ENCODE measurements at places on chromosomes 5 and 9. TPM values are rescaled to one million over a fixed set of nuclear protein-coding genes. Genes with fewer than 3 reads are reported as not detected.

DNA sequence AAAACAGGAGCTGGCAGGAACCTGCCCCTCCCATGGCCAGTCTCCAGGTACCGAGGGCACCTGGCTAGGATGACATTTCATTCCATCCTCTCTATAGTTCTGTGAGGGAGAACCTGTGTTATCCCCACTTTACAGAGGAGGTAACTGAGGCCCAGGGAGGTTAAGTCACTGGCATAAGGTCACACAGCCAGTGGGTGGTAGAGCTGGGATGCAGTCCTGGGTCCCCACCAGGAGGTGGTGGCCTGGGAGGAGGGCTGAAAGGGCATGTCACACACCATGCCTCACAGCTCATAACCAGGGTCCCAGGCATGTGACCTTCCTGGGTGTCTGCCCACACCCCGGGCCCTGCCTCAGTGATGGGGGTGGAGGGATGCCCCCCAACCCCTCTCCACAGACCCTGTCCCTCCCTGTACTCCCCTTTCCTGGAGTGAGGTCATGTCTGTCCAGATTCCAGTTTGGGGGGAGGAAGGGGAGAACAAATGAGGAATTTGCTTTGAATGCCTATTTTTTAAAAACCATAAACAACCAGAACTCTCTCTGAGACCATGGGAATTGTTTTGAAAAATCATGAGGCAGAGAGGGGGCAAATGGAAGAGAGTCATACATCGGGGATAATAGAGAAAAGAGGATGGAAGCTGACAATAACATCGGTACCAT is 77.7 kb upstream of the STXBP1 start:
- H3K36me3 ChIP-seq = no peaks in the 10 kb centered on the region
- H3K27ac ChIP-seq = no peak overlapping the region
- H3K4me3 ChIP-seq = no peak overlapping the region
- DNase-seq = no peak
- H3K4me1 ChIP-seq = no peaks in the 10 kb centered on the region

GRCh38 chr5:98064118-98064685 is 709.3 kb upstream of the RGMB start:
- no peaks in the 10 kb centered on the region for H3K36me3 ChIP-seq
- H3K4me3 ChIP-seq = no peak overlapping the region
- H3K27ac ChIP-seq = no peak overlapping the region
- H3K27me3 ChIP-seq = no peaks in the 10 kb centered on the region

DNA sequence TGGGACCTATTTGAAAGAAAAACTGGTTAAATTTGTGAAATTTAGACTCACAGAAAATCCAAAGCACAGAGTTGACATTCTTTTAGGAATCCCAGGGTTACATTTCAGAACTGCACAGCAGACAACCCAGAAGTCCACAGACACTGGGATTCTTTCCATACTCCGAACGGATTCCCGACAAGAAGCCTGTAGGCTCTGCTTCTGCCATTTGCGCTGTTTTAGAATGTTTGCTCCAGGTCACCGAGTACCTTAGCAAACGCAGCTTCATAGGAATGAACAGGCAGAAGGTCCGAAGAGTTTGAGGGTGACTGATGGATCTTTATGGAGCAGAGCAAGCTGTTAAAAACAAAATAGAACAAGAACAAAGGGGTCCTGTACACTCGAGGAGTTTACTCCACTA is 84.5 kb upstream of the NFIB start:
- H3K36me3 ChIP-seq = no peaks in the 10 kb centered on the region
- no peaks in the 10 kb centered on the region for H3K4me1 ChIP-seq
- no peak overlapping the region for H3K4me3 ChIP-seq
- no peaks in the 10 kb centered on the region for H3K27me3 ChIP-seq
- DNase-seq = no peak

DNA sequence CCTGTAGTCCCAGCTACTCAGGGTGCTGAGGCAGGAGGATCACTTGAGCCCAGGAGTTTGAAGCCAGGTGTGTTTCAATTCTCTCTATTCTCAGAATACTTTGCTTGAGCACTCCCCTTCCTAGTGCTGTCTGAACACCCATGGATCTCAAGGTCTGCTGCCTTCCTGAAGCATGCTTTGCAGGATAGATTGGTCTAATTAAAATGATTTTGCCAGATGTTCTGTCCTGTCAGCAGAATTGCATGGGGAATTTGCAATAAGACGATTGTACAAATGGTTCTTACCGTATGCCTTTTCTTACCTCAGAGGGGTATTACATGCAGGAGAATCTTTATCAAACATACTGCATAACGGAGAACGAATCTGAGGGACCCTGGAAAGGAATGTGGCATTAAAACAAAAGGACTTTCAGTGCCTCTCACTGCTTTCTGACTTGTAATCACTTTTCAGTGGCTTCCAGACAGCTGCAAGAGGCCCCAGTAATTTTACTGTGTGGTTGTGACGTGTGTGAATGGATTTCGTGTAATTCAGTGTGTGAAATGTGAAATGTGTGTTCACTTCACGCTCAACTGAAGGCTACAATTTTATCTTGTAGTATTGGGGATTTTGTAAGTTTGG is 587.2 kb upstream of the SEMA6A start:
- no peaks in the 10 kb centered on the region for H3K27me3 ChIP-seq
- no peak overlapping the region for H3K4me3 ChIP-seq
- no peak for DNase-seq
- H3K4me1 ChIP-seq = no peaks in the 10 kb centered on the region

DNA sequence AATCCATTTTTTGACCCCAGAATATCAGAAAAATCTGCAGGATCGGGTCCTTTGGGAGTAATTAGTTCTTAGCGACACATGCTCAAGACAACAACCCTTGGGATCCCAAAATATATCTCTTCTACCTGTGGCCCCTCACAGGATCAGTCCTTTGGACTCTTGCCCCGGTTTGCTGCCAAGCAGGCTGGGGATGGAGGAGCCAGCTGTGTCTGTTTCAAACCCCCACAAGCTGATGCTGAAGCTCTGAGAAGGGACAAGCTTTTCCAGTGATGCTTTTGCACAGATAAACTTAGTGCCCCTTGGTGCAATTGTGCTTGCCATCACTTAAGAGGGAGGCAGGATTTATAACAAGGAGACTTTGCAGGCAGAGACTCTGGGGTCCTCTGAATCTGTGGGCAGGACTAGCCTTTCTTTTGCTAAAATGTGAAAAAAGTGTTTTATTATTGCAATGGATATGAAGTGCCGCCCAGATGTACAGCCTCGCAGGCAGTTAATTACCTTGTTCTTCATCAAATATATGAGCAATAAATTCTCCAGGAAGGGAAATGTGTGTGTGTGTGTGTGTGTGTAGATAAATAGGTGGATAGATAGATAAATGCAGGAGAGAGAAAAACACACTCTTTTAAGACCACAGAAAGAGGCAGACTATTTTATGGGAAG is 9.6 kb upstream of the LHX2 start:
- H3K4me3 ChIP-seq = no peak overlapping the region
- peaks cover 30% of the 10 kb centered on the region for H3K4me1 ChIP-seq
- peaks cover 12% of the 10 kb centered on the region for H3K36me3 ChIP-seq
- H3K27me3 ChIP-seq = peaks cover 73% of the 10 kb centered on the region
- DNase-seq = peak; percentile 47

DNA sequence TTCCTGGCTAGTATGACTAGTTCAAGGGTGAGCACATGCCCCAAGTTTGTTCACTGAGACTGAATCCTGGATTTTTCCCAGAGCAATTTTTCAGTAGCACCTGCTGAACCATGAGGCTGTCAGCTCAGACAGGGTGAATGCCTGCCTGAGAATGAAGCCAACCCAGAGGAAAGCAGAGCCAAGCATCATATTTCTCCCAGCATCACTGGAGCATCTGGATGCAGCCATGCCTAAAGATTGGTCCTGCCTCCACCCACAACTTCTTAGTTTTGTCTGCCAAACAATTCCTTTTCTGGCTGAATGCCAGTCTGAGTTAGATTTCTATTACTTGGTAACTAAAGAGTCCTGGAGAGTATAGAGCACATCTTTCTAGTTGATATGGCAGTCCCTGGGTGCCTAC is 343.6 kb downstream of the CSNK1G3 start:
- no peaks in the 10 kb centered on the region for H3K4me1 ChIP-seq
- peaks cover 7% of the 10 kb centered on the region for H3K36me3 ChIP-seq
- DNase-seq = no peak

- no peaks in the 10 kb centered on the region for H3K36me3 ChIP-seq
- H3K4me3 ChIP-seq = no peak overlapping the region
- no peak overlapping the region for H3K27ac ChIP-seq
- H3K4me1 ChIP-seq = no peaks in the 10 kb centered on the region
- no peak for DNase-seq
- peaks cover 7% of the 10 kb centered on the region for H3K27me3 ChIP-seq
Measured at GRCh38 chr9:16247188-16247875, 623.1 kb downstream of the BNC2 start.

DNA sequence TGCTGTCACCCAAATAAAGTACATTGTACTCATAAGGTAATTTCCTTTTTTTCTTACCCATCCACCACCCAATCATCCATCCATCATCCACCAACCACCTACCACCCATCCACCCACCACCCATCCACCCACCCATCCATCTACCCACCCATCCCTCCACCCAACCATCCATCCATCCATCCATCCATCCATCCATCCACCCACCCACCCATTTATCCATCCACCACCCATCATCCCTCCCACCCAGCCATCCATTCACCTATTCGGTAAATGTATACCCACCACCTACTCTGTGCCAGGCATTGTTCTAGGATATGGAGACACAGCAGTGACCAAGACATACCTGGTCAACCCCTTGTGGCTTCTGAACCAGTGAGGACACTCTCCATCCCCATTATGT is 25.1 kb downstream of the MGAT1 start:
- H3K27me3 ChIP-seq = peaks cover 6% of the 10 kb centered on the region
- DNase-seq = no peak

- no peak for DNase-seq
- no peak overlapping the region for H3K4me3 ChIP-seq
- no peak overlapping the region for H3K27ac ChIP-seq
- H3K4me1 ChIP-seq = peaks cover 4% of the 10 kb centered on the region
- H3K36me3 ChIP-seq = peaks cover 34% of the 10 kb centered on the region
Measured at GRCh38 chr9:121160025-121160424, 41.6 kb downstream of the RAB14 start.

DNA sequence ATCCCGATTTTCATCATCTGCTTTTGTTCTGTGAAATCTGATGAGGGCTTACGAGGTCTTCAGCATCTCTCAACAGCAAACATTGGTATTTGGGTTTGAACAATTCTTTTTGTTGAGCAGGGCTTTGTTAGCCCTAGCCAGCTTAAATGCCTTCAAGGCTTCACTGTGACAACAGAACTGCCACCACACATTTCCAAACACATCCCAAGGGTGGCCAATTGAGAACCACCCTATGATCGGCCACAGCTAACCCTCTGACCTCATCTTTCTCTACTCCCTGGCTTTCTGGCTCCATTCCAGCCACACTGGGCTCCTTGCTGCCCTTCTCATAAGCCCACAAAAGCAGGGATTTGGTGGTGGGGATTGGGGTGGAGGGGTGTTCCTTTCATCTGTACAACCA is 17.6 kb downstream of the MTX3 start:
- no peaks in the 10 kb centered on the region for H3K4me1 ChIP-seq
- no peak for DNase-seq
- peaks cover 6% of the 10 kb centered on the region for H3K36me3 ChIP-seq
- no peak overlapping the region for H3K4me3 ChIP-seq
- H3K27me3 ChIP-seq = peaks cover 6% of the 10 kb centered on the region

DNA sequence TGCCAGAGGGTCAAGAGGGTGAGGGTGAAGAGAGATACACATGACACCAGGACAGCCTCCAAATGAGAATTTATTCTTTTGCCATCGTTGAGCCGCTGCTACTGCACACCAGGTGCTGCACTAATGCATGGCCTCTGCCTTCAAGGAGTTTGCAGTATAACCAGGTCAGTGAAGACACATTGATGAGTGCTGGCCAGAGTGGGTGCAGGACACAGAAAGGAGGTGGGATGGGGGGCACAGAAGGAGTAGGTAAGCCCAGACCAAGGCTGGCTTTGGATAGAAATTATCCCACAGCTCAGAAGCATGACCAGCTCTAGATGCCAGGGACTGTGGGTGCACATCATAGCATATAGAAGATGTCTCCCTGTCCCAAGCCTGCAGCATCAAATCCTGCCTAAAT is 38.0 kb downstream of the FOXI1 start:
- peaks cover 16% of the 10 kb centered on the region for H3K27me3 ChIP-seq
- H3K36me3 ChIP-seq = no peaks in the 10 kb centered on the region
- no peak for DNase-seq
- peaks cover 2% of the 10 kb centered on the region for H3K4me1 ChIP-seq
- H3K27ac ChIP-seq = no peak overlapping the region
- no peak overlapping the region for H3K4me3 ChIP-seq

GRCh38 chr9:87894998-87895625 is 12.4 kb downstream of the SPATA31E1 start:
- H3K27ac ChIP-seq = no peak overlapping the region
- H3K4me3 ChIP-seq = no peak overlapping the region
- no peaks in the 10 kb centered on the region for H3K36me3 ChIP-seq
- H3K4me1 ChIP-seq = no peaks in the 10 kb centered on the region

DNA sequence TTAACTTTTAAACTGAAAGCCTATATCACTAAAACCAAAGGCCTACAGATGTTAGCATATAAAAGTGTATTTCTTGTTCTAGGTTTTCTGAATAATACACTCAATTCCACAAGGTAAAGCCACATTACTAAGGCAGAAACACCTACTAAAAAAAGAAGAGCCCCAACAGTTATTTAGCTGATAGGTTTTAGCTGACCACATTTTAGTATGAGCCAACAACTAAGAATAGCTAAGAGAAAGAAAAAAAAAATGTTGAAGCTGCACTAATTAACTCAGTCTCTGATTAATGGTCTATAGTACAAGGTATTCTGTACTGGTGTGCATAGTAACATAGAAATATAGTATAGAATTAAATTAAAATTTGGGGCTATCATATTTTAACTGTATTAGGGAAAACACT is 23.5 kb downstream of the ZFR start:
- peaks cover 8% of the 10 kb centered on the region for H3K36me3 ChIP-seq
- no peak for DNase-seq
- no peak overlapping the region for H3K4me3 ChIP-seq
- peaks cover 23% of the 10 kb centered on the region for H3K4me1 ChIP-seq
- no peaks in the 10 kb centered on the region for H3K27me3 ChIP-seq
- H3K27ac ChIP-seq = no peak overlapping the region

PCDHA10 gene
- total RNA-seq = not detected

C5orf58 gene
- total RNA-seq = not detected

ZNF474 gene
- not detected for total RNA-seq

STC2 gene
- total RNA-seq = 0.59 TPM

FAXDC2 gene
- not detected for total RNA-seq

SLC46A2 gene
- total RNA-seq = not detected

FAM153A gene
- total RNA-seq = 3.8 TPM

GARIN3 gene
- total RNA-seq = not detected

Measured in natural killer cell treated with Interleukin-12 subunit alpha and Interleukin-12 subunit beta and Interleukin-15 and Interleukin-18, amount 100 ng/mL, for 72 hours (primary cell).